Trophoblast cell (in vitro differentiated cells and primary cell): ENCODE measurements at places on chromosomes 6 and 20.

DNA sequence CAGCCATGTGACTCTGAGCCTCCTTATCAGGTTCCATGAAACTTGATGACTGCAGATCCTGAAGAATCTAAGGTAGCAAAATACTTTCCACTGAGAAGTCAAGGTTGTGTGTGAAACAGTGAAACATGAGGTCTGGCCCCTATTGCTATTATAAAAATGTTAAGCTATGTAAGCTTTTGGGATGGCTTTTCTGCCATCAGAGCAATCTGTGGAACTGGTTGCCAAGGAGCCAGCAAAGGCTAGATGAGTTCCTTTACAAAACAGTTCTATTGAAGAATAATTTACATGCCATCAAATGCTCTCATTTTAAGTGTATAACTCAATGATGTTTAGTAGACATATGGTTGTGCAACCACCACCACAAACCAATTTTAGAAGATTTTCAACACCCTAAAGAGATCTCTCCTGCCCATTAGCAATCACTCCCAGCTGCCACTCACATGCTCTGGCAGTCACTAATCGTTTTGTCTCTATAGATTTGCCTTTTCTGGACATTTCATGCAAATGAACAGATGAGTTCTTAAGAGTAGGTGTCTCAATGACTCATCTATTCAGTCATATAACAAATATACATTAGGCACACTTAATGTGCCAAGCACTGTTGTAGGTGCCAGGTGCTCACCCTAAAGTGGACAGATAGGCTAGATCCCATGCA is 19.9 kb upstream of the MEP1A start:
- DNase-seq, result peak; percentile 91

- no peak for DNase-seq
Observed at GRCh38 chr6:109332748-109333147, 49.5 kb downstream of the CD164 start.

DNA sequence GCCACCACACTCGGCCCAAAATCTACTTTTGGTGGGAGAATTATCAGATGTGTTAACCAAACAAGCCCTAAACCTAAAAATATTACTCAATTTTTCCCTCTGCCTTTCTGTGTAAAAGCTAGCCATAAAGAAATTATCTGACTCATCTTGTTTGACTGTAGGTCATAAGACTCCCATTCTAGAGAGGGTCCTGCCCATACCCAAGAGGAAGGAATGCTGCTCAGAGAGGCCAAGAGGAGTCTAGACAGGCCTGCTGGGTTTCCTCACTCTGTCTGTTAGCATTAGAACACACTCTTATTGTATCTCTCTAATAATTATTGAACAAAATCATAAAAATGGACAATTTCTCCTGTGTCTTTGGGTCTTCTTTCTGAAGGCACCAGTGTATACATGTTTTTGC is 26.1 kb downstream of the C6orf141 start:
- DNase-seq, result no peak

GRCh38 chr20:43389839-43390626 is 67.7 kb upstream of the SRSF6 start:
- DNase-seq, result no peak

DNA sequence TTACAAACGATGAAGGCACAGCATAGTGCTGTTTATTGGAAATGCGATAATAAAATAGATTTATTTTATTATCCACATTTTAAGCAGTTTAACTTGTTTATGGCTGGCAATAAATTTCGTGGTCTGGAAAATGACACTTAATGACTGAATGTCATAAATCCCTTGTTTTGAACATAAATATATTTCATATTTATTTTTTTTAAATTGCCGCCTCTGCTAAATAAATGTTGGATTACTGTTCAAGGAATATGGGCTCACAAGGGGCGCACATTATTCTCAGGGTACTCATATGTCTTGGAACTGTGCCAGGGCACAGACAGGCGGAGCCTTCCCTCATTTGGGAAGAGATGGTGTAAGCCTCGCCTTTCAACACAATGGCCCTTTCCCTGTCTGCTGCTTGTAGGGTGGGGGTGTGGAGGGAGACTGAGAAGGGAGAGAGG is 134.3 kb downstream of the PXDC1 start:
- DNase-seq, result no peak

DNA sequence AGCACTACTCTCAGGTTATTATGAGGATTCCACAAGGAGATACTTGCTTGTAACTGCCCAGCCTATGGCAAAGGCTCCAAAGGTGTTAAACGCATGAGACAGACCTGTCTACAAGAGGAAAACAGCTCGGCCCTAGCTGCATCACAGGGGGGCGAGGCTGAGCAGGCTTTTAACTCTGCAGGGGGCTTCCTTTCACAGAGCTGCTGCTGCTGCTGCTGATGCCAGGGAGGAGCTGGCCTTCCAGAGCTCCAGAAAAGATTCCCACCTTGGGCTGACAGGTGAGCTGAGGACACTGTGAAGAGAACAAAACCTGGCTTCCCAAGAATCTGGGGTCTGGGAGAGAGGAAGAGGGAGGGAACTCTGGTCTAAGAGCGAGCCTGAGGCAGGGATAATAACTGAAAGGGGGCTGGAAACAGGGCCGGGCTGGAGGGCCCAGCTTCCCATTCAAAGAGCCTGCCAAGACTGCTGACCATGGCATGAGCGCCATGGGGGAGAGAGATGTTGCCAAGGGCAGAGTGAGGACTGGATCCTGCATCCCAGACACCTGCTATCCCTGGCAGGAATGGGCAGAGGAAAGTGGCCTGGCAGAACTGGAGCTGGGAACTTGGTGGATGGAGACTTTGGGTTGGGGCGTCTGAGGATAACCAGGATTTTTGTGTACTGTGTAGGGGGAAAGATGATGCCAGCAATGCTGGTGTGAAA is 211.1 kb upstream of the LRFN2 start:
- no peak for DNase-seq

GRCh38 chr6:134585517-134585873 is 267.6 kb upstream of the SGK1 start:
- DNase-seq, result peak; percentile 54
